ENCODE measurements at places on chromosomes 2 and 18.

DNA sequence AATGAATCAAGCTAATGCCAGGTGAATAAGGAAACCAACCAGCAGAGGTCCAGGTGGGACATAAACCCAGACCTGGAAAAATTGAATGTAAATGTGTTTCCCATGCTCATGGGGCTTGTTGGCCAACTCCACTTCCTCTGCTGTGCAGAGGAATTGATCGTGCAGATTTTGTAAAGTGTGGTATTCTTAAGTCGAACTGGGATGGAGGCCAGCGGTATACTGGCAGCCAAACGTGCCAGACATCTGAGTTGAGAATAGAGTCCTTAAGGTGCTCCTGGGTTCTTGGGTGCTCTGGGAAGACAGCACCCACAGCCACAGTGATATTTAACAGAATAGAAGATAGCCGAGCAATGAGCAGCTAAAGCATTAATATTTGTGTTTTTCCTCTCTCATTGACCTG, 146.5 kb upstream of the LGALSL start:
- DNase-seq, result no peak

GRCh38 chr2:96136129-96136720, 2.1 kb downstream of the ASTL start:
- DNase-seq, result no peak

DNA sequence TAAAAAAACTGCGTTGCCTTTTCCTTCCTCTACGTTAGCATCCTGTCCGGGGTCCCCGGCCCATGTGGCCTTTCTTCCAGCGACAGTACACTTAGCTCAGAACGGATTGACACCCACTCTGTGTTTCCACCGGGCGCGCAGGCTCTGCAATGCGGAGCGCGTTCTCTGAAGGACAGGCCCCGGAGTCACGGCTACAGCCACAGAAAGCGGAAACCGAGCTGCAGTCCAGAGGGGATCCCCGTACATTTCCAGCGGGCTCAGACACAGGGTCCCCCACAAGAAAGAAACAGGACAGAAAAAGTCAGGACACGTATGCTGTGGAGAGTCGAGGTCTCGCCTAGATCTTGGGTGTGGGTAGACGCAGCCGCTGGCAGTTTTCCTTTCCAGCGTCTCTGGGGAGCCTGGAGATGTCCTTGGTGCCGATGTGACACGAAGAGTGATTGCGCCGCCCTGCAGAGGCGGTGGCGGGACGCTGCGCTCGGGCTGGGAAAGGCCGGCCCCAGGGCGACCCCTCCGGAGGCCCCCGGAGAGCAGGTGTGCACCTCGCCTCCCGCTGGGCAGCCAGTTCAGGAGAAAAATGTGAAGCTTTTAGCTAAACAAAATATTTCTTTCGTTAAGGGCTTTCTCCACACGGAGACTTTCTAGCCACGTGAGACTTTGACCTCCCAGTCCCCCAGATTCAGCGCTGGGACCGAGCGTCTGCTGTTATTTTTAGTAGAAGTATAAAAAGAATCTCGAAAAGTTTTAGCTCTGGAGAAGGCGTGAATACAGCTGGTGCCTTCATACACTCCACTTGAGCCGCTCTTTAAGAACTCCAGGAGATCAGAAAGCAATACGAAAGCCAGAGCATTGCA, 1.3 kb upstream of the ACKR3 start:
- peak; percentile 77 for DNase-seq

DNA sequence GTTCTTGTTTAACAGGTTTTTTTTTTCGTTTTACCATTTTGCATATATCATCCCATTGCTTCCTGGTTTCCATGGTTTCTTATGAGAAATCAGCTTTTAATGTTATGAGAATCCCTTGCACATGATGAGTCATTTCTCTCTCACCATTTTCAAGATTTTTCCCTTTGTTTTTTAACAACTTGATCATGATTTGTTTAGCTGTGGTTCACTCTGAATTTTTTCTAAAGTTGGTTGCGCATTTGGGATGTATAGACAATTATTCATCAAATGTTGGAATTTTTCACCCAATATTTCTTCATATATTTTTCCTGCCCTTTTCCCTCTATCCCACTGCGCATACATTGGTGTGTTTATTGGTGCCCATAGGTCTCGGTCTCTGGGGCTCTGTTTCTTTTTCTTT, 42.4 kb upstream of the BIN1 start:
- DNase-seq, result no peak

GRCh38 chr2:105104208-105104731, 66.4 kb downstream of the MRPS9 start:
- DNase-seq, result no peak

Data from ELF-1 (cell line).